GM18507 (cell line): ENCODE measurements at places on chromosomes 3 and 15.

GRCh38 chr15:93895976-93896770 lies 335.2 kb upstream of the MCTP2 start:
- DNase-seq, result no peak

DNA sequence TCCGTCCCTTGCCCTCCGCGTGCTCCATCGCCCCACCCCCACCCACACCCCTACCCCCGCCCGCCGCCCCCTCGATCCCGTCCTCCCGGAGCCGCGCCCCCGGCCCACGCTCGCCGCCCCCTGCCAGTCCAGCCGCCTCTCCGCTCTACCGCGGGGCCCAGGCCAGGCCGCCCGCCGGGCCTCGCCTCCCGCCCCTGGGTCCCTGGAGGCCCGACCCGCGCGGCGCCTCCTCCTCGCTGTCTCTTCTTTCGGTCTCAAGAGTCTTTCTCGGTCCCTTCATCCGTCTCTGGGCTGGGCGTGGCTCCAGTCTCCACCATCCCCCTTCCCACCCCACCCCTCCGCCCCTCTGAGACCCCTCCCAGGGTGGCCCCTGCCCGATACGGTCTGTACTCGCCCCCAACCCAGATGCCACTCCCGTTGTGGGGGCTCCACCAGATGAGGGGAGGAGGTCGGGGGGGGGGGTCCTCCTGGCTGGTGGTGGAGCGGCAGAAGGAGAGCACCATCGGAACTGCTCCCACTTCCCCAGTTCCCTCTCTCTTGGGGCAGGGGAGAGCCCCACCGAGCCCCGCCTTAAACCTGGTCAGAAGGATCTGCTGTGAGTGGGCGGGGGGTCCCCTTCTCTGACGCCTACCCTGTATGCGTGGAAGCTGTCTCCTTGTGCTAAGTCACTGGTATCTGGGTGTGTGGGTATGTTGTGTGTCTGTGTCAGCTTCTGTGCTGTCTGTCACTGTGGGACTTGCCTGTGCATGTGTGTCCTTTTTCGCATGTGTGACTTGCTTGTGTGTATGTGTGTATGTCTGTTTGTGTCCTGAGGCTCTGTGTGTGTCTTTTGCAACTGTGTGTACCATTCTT lies 1.0 kb downstream of the PRKCD start:
- no peak for DNase-seq

DNA sequence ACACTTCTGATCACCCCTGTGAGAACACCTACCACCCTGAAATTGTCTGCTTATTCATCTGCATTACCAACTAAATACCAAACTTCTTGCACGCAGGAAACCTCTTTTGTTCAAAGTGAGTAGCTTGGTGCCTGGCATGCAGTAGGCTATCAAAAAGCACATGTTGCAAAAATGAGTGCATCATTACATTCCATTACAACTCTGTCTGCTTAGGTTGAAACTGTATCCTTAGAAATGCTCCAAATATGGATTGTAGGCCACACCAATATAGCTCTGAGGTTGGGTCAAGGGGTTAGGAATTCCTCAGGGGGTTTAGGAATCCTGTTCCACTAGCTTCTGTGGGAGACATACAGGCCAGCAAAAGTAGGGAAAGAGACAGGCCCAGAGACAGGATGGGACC lies 107.2 kb downstream of the THRB start:
- no peak for DNase-seq

GRCh38 chr3:66303491-66303901 lies 82.7 kb downstream of the SLC25A26 start:
- DNase-seq, result no peak

- no peak for DNase-seq
Observed at GRCh38 chr3:122101646-122102045, 46.5 kb downstream of the CD86 start.

- no peak for DNase-seq
Observed at GRCh38 chr3:58999774-59000160, 50.1 kb downstream of the CFAP20DC start.

DNA sequence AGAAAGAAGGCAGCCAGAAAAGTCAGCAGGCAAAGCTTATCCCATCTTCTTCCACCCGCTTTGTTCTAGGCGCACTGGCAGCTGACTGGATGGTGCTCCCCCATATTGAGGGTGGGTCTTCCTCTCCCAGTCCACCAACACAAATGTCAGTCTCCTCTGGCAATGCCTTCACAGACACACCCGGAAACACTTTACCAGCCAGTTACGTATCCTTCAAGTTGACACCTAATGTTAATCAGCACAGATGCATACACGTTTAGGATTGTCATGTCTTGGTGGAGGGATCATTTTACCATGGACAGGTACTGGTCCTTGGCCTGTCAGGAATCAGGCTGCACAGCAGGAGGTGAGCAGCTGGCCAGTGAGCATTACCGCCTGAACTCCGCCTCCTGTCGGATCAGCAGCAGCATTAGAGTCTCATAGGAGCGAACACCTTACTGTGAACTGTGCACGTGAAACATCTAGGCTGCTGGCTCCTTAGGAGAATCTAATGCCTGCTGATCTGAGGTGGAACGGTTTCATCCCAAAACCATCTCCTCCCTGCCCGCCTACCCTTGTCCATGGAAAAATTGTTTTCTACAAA lies 59.1 kb upstream of the PYDC2 start:
- DNase-seq, result no peak

- DNase-seq, result no peak
Observed at GRCh38 chr3:161560008-161560637, 63.5 kb downstream of the OTOL1 start.

- no peak for DNase-seq
Observed at GRCh38 chr3:5442106-5442785, 254.7 kb downstream of the EDEM1 start.

DNA sequence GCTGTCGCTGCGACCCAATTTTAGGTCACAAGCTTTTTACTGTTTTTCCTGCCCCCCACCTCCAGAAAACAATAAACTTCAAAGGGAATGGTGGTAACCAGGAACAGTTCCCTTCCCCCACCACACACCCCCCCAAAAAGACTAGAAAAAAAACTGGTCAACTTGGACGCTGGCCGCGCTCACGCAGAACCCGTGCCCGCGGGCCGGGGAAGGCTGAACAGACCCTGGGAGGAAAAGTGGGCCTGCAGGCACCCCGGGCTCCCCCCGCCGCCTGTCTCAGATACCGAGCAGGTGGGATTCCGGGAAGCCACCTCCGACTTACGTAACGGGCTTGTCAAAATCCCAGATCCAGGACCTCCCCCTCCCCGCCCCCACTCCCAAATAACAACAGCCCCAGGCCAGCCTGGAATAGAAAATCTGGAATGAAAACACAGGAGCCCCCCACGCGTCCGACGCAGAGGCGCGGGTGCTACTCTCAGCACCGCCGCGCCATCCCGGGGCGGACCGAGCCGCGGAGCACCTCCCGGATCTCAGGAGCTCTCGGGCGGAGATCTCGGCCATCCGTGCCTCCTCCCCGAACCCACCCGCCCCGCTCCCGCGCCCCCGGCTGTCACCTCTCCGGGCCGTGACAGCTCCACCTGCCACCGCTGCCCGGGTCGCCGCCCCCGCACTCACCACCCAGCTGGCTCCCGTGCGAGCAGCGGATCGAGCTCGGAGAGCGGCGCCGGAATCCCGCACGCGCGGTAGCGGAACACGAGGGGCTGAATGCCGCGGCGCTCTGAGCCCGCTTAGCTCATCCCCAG lies 557 bp downstream of the DENND4A start:
- no peak for DNase-seq

DNA sequence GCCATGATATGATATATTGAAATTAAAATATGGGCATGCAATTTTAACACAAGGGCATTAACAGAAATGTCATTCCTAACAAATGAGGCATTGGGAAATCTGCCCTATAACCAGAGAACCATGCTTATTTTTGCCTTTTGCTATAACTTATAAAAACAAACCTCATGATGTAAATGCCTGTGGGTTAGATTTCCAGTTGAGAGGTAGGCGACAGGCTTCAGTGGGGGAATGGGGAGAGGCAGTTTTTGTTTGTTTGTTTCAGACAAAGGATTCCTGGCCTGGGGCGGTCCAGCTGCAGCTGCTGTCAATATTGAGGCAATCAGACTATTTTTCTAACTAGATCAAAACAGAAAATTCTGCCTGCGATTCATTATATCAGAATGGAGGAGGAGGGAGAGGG lies 490.4 kb upstream of the CFAP20DC start:
- DNase-seq, result no peak

- DNase-seq, result no peak
Observed at GRCh38 chr15:57148262-57148661, 228.0 kb upstream of the CGNL1 start.

DNA sequence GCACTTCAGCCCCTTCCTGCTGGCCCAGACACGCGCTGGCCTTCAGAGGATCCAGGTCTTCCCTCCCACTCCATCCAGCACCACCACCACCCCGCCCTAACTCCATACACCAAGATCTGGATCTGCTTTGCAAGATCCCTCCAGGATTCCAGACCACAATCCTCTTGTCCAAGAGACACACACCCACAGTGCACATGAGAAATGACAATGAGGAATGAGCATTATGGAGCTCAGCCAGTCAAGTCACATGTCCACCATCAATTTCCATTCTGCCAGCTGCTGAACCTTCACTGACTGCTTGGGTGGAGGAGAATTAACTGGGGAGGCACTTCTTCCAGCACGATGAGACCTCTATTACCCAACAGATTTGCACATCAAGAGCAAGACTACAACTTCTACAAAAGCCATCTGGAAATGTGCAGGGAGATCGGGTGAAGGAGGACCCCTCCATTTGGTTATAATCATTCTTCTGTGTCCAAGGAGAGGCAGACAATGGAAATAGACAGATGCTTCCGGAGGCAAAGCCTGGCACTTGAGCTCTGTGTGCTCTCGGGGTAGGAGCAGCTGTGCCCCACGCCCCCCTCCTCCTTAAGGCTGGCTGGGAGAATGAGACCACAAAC lies 12.3 kb upstream of the SPATA12 start:
- no peak for DNase-seq

DNA sequence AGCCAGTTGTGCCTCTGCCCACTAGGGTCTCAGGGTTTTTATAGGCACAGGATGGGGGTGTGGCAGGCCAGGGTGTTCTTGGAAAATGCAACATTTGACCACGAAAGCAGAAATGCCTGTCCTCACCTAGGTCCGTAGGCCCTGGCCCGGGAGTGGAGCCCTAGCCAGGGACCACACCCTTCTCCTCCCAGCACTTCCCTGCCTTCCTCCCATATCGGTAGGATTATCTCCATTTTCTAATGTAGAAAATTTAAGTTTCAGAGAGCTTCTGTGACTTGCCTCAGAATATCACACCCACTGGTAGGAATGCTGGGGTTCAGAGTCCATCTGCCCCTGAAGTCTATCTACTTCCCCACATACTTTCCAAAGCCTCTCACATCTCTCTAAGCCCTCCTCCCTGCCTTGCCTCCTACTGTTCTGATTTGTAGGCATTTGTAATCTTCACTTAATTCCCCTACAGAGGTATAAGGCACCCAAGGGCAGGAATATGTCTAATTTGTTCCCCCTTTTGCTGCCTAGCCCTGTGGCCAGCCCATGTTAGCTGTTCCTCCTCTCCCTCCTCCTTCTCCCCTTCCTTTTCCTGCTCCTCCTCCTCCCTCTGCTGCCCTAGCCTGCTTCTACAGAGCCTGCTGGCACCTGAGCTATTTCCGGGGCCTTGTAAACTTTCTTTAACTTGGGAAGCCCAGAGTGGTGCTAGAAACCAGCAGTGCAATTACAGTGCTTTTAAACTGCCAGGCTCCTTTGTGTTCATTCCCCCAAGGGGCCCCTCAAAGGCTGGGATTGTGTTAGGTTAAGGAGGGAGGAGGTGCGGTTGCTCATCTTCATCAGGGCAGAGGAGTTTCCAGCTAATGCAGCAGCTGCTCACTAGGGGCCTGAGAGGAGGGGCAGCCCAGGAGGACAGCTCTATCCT lies 71.1 kb downstream of the MRPL46 start:
- DNase-seq, result no peak

DNA sequence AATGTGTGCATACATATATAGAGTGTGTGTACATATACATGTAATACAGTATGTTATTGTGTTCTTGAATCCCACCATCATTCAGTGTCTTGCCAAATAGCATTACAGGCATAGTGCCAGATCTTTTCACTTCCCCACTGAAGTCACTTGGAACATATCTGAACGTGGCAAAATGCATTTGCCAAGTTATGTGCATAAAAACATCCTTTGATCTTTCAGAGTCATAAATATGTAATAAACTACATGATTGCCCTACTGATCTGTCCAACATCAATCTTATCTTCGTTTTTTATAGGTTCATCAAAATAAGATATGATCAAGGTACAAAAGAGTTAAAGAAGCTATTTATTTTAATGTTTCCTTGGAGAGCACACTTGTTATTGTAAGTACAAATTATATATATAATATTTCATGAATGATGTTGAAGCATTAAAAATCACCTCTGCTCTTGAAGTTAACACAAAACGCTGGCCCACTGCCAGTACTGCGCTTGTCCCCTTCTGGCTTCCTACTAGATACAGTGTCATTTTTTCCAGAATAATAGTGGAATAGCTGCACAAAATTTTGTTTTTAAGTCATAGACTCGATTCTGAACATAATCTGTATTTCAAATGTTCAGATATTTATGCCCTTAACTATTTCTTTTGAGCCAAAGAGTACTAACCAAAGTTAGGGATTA lies 549.5 kb upstream of the ARRDC4 start:
- no peak for DNase-seq

GRCh38 chr3:194686414-194686815 lies 732 bp downstream of the FAM43A start:
- no peak for DNase-seq

DNA sequence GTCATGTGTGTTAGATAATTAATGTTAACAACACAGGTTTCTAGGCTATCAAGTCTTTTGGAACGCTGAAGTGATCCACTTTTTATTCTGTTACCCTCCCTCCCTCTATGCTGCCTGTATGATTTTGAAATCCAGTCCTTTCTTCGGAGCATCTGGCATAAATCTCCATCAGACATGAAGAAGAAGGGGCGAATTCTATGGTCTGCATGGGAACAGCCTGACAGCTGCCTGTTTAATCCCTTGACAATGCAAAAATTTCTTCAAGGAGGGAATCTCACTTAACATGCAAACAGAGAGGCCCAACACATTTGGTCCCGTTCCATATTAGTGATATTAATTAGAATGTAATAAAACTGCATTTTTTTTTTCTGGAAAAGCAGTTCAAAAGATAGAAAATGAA lies 145.2 kb downstream of the VGLL3 start:
- no peak for DNase-seq

- DNase-seq, result no peak
Observed at GRCh38 chr15:70748281-70748747, 15.0 kb downstream of the UACA start.

GRCh38 chr3:193194371-193194770 lies 46.7 kb upstream of the PLAAT1 start:
- no peak for DNase-seq

GRCh38 chr15:62369454-62369853 lies 204.4 kb upstream of the C2CD4B start:
- no peak for DNase-seq

DNA sequence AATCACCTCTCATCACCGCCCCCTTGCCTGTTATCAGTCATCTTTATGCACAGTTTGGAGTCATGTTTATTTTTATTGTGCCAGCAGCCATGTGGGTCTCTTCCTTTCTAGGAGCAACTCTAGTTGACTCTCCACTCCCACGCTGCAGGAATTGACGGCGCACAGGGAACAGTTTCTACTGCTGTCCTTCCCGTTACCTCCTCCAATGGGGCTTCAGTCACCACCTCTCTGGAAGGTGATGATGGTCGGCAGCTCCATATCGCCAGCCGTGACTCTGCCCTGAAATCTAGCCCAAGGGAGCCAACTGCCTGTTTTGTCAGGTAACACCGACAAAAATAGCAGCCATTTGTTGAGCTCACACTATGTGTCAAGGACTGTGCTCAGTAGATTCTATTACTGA lies 35.6 kb upstream of the FAM107A start:
- no peak for DNase-seq
